ENCODE measurements at places on chromosomes 1 and 21. TPM values are rescaled to one million over a fixed set of nuclear protein-coding genes. Genes with fewer than 3 reads are reported as not detected.

DNA sequence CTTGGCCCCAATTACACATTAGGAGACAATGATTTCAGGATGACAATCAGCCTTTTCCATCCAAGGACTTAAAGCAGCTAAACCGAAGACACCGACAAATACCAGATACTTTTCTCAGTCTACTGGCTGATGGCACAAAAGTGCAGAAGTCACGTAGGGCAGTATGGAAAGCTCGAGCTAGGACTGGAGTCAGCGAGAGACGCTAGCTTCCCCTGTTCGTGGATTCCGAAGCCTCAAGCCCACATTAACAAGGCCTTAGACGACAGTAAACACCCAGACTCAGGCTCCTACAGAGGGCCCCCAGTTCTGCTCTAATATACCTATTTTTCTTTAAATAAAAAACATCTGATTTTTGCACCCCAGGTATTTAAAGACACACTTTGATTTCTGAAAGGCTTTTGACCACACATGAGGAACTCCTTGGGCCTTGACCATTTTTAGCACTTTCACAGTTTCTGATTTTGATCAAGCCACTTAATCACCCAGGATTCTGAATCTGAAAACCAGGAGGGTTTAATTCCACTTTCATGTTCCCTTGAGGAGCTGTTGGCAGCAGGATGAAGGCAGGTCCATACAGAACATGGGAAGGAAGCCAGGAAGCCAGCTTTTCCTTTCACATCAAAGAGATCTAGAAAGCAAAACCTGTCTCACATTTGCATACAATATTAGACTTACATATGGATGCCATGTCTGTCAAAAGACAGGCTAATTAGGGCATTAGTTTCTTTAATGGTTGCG, 204.1 kb downstream of the GABPA start:
- DNase-seq = no peak

- DNase-seq = no peak
These were observed 116.3 kb downstream of the PEX14 start for GRCh38 chr1:10591010-10591409.

- DNase-seq = no peak
These were observed 160.9 kb upstream of the VAMP3 start for GRCh38 chr1:7610106-7610731.

- DNase-seq = no peak
These were observed 27.1 kb downstream of the MAB21L3 start for GRCh38 chr1:116138277-116138792.

DNA sequence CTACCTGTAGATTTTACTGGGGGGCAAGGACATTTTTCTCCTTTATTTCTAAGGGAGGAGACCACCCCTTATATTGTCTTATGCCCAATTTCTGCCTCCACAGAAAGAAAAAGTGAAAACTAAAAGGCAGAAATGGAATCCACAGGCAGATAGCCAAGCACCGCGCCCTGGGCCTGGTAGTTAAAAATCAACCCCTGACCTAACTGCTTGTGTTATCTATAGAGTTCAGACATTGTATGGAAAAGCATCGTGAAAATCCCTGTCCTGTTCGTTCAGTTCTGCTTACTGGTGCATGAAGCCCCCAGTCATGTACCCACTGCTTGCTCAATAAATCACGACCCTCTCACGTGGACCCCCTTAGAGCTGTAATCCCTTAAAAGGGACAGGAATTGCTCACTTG, 33.7 kb upstream of the IL6R start:
- no peak for DNase-seq

GRCh38 chr1:194786027-194786426, 1599.6 kb upstream of the B3GALT2 start:
- DNase-seq = no peak

CLDN19 gene
- not detected for total RNA-seq

GBP5 gene
- total RNA-seq = 34.3 TPM

Measured in activated T-helper 2 cell treated with anti-CD3 and anti-CD28 coated beads, Interferon-gamma antibody, Interleukin-2, Interleukin-4, amounts not matched to agents 10 μg/mL and 5 μg/mL and 100 μg/mL, durations not matched to agents 14 hours and 24 hours and 36 hours (primary cell).